AG09309 (cell line): ENCODE measurements at places on chromosomes 1 and 21.

- no peak for DNase-seq
These were observed 454.4 kb upstream of the ADGRL4 start for GRCh38 chr1:79460773-79461436.

DNA sequence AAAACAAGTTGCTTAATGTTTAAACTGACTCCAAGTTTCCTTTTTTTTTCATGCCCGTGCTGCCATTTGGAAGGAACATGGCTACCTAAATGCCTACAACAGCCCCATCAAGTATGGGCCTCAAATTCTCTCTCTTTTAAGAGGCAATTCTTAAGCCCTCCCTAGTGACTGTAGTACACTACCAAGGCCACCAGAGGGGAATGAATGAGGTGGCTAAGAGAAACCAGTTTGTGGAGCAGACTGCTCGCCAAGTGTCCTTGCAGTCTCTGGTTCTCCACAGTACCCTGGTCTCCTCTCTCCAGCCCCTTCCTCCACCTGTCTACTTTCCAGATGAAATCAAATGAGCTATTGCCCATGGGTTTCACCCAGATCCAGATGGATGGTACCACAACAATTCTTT, 1809.6 kb downstream of the BRINP3 start:
- no peak for DNase-seq

DNA sequence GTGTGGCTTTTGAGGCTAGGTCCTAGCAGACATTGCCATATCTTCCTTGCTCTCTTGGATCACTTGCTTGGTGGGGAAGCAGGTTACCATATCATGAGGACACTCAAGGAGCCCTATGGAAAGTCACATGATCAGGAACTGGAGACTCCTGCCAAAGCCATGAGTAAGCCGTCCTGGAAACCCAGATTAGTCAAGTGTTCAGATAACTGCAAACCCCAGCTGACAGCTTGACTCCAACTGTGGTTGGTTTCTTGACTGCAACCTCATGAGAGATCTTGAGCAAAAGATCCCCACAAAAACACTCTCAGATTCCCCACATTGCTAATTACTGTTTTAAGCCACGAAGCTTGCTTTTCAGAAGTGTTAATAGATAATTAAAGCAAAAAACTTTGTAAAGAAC, 58.6 kb downstream of the CACNA1E start:
- DNase-seq, result no peak

GRCh38 chr1:10479296-10479695, 4.5 kb downstream of the PEX14 start:
- DNase-seq, result no peak

GRCh38 chr1:31041529-31041928, 24.0 kb downstream of the PUM1 start:
- no peak for DNase-seq

DNA sequence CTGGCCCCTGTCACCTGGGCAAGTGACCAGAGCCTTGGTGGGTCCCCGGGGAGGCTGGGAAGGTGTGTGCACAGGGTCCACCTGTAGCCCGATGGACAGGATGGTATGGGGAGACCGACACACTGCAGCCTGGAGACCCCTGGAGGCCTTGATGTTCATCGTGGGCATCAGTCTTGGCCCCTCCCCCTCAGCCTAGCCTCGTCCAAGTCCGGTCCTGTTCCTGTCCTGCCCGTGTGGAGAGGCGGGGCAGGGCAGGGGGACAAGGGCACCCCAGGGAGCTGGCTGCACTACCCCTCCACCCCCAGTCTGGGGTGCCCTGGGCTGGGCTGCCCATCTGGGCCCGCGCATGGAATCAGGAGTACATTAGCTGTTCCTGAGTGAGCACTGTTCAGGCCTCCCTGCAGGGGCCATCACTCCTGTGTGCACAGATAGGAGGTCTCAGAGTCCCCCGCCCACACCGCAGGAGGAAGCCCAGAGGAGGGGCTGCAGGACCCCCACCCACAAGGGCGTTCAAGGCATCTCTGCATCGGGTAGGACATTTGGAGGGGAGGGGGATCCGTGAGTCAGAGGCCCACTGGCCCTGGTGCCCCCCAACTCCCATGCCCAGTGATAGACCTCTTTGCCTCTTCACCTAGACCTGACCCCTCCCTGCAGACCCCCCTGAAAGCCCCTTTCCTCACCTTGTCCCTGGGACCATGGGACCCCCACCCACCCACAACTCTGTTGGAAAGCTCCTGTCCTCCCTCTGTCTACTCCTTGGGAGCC, 63.2 kb downstream of the WNT9A start:
- no peak for DNase-seq

- DNase-seq, result peak; percentile 67
These were observed 41.8 kb upstream of the CAMTA1 start for GRCh38 chr1:6743189-6744101.

- no peak for DNase-seq
These were observed 1.3 kb downstream of the KAZN start for GRCh38 chr1:14599800-14600199.

GRCh38 chr1:31640179-31640578, 4.5 kb downstream of the PEF1 start:
- no peak for DNase-seq

DNA sequence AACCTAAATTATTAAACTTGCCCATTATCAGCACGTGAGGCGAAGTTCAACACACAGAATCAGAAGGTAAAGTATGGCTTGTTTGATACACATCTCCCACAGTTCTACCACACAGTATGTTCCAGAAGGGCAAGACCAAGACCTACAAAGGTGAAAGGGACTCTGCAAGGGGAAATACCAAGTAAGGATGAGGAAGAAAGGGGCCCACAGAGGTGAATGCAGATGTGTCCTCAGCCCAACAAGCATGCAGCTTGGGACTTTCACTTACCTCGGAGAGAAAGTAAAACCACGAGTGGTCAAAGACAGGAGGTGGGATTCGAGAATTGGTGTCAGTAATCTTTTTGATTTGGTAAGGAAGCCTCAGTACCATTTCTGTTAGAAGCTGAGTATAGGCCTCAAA, 85.8 kb downstream of the UBR4 start:
- DNase-seq, result no peak

DNA sequence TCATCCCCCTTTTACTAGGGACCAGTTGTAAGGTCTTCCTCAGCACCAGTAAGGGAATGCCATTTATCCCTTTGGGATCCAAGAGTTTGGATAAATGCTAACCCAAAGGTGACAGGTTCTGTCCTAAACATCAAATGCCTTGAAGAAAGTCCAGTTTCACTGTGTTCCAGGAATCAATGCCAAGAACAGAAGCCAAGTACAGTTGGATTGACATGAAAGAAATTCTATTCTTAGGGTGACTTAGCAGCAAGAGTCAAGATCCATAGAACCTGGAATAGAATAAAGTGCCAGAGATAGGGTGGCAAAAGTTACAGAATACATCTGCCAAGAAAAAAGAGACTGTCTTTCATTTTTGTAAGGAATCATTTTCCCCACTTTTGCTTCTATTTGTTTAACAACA, 94.9 kb upstream of the ADAMTS5 start:
- DNase-seq, result no peak

DNA sequence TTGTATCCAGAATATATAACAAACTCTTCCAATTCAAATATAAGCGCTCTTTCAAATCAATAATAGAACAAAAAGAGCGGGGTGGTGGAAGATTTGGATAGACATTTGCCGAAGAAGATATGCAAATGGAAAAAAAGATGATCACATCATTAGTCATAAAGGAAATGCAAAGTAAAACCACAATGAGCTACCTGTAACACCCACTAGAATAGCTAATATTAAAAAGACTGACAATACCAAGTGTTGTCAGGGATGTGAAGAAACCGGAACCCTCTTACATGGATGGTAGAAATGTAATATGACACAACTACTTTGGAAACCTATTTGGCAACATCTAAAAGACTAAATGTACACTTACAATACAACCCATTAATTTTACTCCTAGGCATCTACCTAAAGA, 5.7 kb upstream of the TRAF5 start:
- no peak for DNase-seq

- no peak for DNase-seq
These were observed 1.7 kb upstream of the HRNR start for GRCh38 chr1:152225678-152226077.

DNA sequence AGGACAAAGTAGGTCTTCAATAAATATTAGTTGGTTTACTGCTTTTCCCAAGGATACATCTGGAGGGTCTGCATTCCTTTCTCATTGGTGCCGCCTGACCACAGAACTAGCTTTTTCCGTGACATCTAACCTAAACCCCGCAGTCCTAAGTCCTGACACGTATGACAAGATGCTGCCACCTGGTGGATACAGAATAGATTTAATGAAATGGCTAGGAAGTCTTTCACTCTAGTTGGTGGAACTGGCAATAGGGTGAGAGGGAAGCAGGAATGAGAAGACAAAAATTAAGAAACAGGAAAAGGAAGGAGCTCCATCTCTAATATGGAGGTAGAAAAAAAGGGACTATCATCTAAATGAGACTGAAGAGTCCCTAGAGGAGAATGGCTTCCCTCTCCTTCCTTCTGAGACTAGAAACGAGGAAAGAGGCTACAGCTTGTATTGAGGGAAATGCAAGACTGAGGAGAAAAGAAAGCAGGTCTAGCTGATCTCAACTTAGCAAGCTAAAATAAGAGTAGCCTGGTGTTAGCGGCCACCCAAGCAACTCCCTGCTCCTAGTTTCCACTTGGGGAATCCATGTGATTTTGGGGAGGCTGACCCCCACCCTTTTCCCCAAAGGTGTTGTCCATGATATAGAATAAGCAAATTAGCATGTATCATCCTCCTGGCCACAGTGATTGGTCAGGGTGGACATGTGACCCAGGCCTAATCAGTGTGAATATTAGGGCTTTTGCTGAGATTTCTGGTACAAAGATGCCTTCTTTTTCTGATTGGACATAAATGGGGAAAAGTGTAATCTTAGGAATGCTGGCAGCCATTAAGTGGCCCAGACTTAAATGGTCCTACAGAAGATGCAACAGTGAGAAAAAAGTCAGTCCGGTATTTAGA, 5.9 kb downstream of the RFX5 start:
- peak; percentile 52 for DNase-seq

DNA sequence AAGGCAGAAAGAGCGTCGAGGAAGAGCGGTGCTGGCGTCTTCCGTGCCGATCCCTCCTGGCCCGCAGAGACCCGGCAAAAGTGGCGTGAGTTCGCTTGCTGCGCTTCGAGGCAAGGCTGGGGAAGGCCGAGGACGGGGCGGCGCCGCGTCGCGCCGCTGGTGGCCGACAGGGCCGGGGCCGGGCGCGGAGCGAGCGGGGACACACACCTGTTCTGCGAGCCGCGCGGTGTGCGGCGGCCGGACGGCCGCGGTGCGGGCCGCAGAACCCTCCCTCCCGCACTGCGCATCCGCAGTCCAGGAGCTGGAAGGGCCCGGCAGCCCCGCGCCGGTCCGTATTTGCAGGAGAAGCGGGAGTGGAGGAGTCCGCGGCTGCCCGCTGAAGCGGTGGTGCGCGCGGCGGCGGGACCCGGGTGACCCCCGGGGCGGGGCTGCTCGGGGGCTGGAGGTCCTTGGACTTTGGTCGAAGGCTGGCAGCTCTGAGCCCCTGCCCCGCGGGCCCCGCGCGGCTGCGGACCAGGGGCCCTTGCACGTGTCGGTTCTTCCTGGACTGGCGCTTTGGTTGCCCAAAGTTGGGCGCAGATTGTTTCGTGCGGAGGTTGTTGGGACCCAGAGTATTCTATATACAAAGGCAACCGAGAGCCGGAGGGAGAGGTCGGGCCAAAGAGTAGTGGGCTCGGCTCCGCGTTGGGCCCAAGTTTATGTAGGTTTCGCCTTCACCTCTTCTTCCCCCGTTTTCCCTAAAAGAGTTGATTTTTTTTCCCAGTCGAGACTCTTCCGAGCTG, 2.6 kb downstream of the RNF220 start:
- no peak for DNase-seq

DNA sequence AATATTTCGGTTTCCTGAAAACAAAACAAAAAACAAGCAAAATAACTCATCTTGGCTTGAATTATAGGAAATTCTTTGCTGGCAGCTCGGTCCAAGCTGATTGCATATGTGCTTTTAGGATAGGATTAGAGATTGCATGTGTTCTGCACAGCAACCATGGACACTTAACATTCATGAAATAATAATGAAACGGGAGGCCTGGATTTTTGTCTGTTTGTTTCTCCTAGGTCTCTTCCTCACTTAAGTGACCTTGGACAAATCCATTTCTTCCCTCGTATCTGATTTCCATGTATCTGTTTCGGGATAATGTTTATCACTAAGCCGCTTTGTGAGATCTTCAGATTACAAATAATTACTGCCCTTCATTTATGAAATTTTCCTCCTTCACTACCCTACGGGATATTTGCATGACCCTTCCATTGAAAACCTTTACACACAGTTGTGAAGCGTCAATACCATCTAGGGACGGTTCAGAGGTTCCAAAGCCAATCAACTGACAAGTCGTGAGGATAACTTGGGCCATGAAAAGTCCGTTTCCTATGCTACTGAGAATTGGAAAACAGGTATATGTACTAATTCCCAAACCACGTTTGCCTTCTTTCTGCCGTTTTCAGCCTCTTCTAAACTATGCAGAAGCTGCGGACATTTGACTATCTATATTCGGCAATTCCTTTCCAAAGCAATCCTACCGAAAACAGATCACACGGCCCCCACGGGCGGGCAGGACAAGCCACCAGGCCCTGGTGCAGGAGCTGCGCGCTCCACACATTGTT, 1.3 kb upstream of the H3-3A start:
- no peak for DNase-seq

GRCh38 chr1:67211589-67212563, 45.6 kb downstream of the IL23R start:
- no peak for DNase-seq

DNA sequence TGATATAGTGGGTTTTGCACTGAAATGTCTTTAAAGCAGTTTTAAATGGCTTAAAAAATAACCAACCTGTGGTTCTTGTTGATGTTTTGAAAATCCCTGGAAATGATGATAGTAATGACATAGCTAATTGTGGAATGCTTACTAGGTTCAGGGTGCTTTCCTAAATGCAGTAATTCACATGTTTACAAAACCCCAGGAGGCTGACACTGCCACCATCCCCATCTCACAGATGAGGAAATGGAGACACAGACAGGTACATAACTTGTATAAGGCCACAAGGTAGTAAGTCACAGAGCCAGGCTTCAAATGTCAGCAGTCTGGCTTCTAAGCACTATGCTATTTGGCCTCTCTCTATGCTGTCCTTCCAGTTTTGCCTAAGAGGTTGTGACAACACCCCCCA, 40.6 kb downstream of the C8B start:
- no peak for DNase-seq

DNA sequence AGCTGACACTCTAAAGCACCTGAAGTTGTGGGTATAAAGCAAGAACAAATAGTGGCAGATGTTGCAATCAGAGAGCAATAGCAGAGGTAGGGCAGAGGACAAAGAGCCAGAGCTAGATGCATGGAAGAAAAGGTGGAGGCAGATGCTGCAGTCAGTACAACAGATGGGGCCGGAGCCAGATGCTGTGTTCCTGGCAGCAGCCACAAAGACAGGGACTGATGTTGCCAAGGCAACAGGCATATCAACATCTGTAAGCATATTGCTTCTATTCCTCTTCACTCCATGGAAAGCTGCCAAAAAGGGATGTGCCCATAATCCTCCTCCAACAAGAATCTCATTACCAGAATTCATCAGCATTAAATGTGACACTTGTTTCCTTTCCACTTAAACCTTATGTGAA, 108.0 kb downstream of the TNNI3K start:
- DNase-seq, result no peak
